ENCODE measurements at places on chromosomes 6 and 20.

DNA sequence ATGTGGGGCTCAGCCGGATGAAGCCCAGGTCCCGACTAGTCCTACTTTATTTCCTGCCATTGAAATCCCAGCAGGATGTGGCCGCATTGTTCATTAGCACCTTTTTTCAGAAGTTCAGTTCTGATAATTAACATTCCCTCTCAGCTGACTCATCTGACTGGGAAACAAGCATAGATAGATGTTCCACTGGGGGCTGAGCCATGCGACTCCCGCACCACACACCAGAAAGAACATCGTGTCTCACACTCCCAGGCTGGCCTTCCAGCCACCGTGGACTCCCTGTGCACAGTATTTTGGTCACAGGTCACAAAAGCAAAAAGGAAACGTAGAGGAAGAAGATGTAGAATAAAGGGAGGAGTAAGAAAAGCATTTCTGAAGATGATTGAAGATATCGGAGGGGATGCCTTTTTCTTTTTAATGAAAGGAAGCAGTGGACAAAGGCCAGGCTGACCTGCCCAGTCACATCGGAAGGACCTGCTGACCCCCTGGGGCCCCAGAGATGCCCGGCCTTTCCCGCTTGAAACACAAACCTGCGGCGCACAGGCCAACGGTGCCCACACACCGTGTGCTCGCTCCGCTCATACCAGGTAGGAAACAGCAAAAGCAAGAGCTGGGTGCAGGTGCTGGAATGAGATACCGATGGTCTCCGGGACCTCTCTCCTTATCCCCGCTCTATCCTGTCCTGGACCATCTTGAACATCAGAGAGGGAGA is 11.8 kb downstream of the RPS6KA2 start:
- no peak for DNase-seq

- no peak for DNase-seq
These were observed 383.6 kb downstream of the EPHA7 start for GRCh38 chr6:93035756-93036155.

- DNase-seq: no peak
These were observed 195.7 kb upstream of the KCNG1 start for GRCh38 chr20:51218603-51219002.

DNA sequence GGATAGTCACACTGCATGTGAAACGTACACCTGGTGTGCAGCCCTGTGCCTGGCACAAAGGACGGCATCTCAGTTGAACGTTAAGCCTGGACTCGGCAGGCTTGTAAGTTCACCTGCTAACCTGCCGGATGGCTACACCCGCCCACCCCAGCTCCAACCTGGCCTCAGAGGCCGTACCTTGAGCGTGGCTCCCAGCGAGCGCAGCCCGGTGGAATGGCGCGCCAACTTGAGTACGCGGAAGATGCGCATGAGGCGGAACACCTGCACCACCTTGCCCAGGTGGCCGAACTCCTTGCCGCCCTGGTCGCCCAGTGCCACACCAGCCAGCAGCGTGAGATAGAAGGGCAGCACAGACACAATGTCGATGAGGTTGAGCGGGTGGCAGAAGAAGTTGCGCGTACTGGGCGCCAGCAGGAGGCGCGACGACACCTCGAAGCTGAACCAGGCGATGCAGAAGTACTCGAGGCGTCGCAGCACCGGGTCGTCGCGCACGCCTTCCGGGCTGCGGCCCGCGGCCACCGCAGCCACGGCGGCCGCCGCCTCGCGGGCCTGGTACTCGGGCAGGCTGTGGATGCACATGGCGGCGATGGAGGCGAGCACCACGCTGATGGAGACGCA is 3.3 kb downstream of the KCNS1 start:
- DNase-seq: no peak

DNA sequence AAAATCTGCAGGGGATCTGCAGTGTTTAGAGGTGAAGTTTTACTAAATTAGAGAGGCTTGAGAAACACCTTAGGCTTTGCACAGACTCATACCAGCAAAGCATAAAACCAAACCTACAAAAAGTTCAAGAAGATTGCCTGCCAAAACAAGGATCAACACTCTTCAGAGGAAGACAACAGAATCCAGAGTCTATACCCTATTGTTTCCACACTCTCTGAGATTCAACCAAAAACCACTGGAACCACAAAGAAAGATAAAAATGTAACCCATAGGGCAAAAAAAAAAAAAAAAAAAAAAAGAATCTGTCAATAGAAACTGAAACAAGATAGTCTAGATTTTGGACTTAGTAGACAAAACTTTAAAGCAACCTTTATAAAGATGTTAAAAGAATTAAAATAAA is 102.7 kb downstream of the ANKRD60 start:
- DNase-seq: no peak

- DNase-seq: no peak
These were observed 10.7 kb downstream of the ZNF165 start for GRCh38 chr6:28090917-28091586.

GRCh38 chr6:104607501-104607900 is 252.2 kb downstream of the HACE1 start:
- DNase-seq: no peak

GRCh38 chr6:157497579-157497978 is 116.6 kb downstream of the ZDHHC14 start:
- DNase-seq: no peak

GRCh38 chr6:25713824-25714223 is 40.7 kb upstream of the SLC17A4 start:
- no peak for DNase-seq

Data from NT2/D1 (cell line).